Activated CD8-positive, alpha-beta T cell treated with anti-CD3 and anti-CD28 coated beads, Interleukin-2, amount 10 ng/mL, durations not matched to agents 7 days and 5 days (primary cell): ENCODE measurements at places on chromosomes 11 and 22. TPM values are rescaled to one million over a fixed set of nuclear protein-coding genes. Genes with fewer than 3 reads are reported as not detected.

BEST1 gene
- not detected for total RNA-seq

TRPT1 gene
- total RNA-seq = 44.8 TPM

BMAL1 gene
- 41.1 TPM for total RNA-seq

RGL4 gene
- total RNA-seq = 34.0 TPM

CCDC81 gene
- total RNA-seq = 0.66 TPM

ASCL2 gene
- total RNA-seq = 0.53 TPM

BRSK2 gene
- total RNA-seq = not detected

CHRDL2 gene
- total RNA-seq = not detected

GRCh38 chr11:6402561-6402981 is 12.3 kb downstream of the SMPD1 start:
- peak; percentile 95 for DNase-seq

DNA sequence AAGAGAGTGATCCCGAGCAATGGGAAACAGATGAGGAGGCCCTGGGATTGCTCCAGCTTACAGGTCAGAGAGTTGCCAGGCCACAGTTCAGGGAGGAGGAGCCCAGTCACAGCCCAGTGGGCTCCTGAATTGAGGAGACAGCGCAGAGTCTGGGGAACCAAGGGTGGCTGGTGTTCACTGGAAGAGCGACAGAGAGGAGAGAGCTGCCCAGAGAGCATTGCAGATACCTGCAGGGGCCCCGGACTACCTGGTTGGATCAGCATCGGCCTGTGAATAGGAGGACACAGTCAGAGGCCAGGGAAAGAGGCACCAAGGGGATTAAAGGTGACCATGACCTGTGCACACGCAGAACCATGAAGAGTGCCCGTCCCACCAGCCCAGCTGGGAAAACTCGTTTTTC is 648.6 kb downstream of the TBC1D22A start:
- DNase-seq = no peak

DNA sequence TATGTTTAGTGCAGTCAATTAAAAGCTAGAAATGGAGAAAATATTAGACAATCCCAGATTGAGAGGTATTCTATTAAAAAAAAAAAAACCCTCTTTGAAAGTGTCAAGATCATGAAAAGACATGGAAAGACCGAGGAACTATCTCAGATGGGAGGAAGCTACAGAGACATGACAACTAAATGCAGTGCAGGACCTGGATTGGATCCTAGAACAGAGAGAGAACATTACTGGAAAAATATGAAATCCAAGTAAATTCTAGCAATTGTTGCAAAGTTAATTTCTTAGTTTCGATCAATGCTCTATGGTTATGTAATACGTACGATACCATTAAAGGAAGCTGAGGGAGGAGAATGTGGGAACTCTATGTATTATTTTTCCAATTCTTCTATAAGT is 43.2 kb downstream of the SLC1A2 start:
- no peak for DNase-seq

GRCh38 chr11:20618083-20618482 is 18.7 kb downstream of the SLC6A5 start:
- no peak for DNase-seq

DNA sequence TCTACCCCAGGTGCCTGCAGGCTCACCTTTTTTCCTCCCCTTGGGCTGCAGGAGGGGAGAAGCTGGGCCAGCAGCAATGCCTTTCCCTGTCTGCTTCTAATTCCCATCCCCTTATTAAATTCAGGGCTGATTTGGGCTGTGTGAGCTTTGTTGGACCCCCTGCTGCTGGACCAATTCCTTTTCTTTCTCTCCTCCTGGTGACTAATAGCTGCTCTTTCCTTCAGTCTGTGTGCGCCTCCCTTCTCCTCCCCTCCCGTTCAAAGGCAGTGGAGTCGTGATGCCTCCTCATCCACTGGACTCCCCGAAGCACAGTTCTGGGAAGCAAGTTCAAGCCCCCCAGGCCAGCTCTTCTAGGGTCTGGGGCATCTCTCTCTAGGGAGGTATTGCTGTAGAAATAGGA is 567.9 kb upstream of the CADM1 start:
- no peak for DNase-seq

GRCh38 chr22:33850193-33850592 is 70.1 kb downstream of the LARGE1 start:
- no peak for DNase-seq

GRCh38 chr11:57792060-57792541 is 30.5 kb downstream of the CTNND1 start:
- DNase-seq = peak; percentile 91

DNA sequence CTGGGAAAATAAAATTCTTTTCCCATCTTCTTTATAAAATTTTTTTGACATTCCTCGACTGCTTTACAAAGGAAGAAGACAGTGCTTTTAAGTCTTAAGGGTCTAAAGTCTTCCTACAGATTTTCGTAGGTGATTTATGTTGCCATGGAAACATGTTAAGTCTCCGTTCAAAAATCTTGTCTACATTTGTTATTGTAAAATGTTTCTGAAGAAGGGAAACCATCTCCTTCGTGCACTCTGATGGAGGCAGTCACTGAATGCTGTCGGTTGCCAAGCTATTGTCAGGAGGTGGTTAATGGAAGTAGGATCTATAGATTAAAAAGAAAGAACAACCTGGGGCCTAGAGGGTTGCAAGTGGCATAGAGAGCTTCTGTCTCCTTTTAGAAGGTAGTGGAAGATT is 52.6 kb downstream of the MAP6 start:
- no peak for DNase-seq

- no peak for DNase-seq
These were observed 412 bp downstream of the ZPR1 start for GRCh38 chr11:116787436-116787785.

- DNase-seq = no peak
These were observed 62.5 kb downstream of the SLC22A12 start for GRCh38 chr11:64653388-64653973.

- no peak for DNase-seq
These were observed 12.6 kb upstream of the IL18BP start for GRCh38 chr11:71986131-71986530.

DNA sequence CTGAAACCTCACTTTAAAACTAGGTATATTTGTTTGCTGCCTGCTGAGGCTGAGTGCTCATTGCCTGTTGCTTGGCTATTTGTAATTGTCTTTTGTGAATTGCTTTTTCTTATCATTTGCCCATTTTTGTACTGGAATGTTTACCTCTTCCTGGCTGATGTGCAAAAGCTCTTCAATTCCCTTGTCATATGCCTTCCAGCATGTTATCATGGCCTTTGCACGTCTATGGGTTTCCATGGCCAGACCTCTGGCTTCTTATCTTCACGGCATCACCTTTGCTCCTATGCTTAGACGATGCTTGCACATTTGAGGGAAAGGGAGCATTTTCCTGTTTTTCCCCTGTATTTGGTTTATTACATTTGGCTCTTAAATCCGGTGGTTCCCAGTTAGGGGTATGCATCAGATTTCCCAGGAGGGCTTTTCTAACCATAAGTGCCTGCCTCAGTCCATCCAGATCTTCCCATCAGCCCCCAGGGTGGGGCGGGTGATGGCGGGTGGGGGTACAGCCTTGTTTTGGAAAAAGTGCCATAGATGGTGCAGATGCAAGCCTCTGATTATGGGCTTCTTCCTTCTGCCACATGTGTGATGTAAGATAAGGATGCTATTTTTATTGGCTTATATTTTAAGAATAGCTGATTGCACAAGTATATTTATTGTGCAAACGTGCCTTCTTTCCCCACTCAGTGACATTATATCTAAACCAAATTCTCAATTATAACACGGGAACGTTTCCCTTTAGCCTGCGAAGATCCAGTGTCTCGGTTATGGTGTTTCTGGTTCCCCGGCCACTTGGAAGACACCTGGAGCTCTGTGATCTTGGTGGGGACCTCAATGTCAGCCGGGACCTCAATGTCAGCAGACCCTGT is 70.6 kb upstream of the SEPTIN5 start:
- no peak for DNase-seq
